ENCODE measurements at places on chromosomes 7 and 10.

GRCh38 chr10:87092376-87092860, 2.2 kb downstream of the GLUD1 start:
- no peak for DNase-seq

- no peak for DNase-seq
Measured at GRCh38 chr7:30979027-30979426, 15.3 kb downstream of the GHRHR start.

GRCh38 chr7:109259151-109259550, 689.5 kb downstream of the DNAJB9 start:
- DNase-seq = no peak

- DNase-seq = no peak
Measured at GRCh38 chr10:133080683-133081040, 7.1 kb upstream of the ADGRA1 start.

DNA sequence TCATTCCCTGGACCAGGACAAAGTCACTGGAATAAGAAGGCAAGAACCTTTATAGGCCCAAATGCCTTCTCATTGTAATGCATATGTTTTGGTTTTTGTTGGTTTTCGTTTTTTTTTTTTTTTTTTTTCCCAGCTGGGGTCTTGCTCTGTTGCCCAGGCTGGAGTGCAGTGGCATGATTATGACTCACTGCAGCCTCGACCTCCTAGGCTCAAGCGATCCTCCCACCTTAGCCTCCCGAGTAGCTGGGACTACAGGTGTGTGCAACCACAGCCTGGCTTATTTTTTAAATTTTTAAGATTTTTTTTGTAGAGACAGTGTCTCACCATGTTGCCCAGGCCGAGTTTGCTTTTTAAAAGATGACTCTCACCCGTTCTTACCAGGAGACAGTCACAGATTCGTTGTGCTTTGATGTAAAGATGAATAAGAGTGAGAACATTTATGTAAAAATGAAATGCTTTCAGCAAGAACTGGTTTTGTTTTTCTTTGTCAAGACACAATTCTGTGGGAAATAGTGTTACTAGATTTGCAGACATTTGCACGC, 7.6 kb downstream of the IQCE start:
- DNase-seq = no peak

GRCh38 chr7:124989911-124990310, 60.3 kb upstream of the POT1 start:
- DNase-seq = no peak

DNA sequence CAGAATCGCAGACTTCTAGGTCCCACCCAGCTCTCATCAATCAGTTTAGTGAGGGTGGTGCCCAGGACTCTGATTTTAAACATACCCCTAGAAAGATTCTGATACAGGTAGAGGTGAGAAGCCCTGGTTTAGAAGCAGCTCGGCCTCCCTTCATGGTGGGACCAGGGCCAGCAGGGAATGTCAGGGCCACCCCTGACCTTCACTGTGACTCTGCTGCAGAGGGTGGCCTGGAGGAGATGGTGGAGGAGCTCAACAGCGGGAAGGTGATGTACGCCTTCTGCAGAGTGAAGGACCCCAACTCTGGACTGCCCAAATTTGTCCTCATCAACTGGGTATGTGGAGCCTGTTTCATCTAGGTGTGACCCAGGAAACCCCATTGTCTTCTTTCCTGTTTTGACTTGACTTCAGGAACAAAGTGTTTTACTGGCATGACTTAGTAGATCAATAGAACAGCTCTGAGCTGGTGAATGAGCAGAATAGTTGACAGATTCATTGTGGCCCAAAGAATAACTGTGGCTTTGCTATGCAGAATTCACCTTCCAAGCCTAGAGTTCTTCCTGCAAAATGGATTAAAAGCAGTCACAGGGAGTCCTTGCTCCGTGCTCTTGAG, 7.2 kb downstream of the DBNL start:
- DNase-seq = peak; percentile 7

DNA sequence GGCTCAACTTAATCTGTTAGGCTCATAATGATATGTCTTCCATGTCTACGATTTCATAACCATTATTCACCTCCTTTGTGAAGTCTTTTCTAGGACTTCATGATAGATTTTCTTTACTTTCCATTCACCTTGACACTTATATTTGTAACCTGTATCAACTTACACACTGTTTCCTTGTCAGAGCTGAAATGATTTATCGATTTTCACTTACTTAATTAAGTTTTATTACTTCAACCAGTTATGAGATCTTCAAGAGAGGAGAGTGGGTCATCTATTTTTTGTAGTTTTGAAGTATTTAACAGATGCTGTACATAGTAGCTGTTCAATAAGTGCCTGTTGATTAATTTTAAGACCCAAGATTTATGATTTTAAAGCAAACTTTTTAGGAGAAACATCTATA, 37.4 kb downstream of the VTI1A start:
- DNase-seq = no peak

DNA sequence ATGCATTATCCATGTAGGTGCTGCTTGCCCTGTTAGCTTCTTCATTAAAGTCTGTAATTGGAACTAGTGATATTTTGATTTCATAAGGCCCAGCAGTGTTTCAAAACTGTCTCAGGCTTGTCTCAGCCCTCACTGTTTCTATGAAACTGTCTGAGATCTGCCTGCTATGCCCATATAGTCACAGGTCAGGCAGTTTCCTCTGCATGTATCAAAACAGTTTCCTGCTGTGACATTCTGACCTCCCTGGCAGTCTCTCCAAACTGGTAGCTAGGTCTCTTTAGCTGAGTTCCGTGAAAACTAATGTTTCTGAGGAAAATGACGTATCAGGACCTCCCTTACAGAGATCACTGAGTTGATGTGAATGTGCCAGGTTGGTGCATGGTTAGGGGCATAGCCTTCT, 18.9 kb upstream of the SEMA3D start:
- no peak for DNase-seq

DNA sequence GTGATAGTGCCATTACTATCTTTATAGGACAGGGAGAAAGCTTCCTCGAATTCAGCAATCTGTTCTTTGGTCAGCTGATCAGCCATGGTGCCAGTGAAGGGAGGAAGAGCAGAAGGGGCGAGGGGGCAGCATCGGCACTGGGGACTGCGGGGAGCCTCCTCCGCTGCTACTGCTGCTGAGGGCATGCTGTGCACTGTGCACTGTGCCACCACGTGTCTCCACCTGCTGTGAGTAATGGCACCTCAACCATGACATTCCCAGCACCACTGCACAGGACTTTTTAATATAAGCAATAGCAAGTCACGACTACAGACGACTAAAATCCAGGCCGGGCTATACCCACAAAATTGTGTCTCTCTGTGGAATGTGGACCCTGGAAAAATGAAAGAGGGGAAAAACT, 105.0 kb upstream of the LANCL2 start:
- no peak for DNase-seq

- DNase-seq = no peak
Measured at GRCh38 chr10:58440484-58440883, 55.3 kb downstream of the TFAM start.
